Ascending aorta (tissue), 2 donors: ENCODE measurements at places on chromosomes 12 and 14.

- no peaks in the 10 kb centered on the region for H3K4me1 ChIP-seq
- no peaks in the 10 kb centered on the region for H3K27me3 ChIP-seq
- DNase-seq = no peak
- H3K4me3 ChIP-seq = no peak overlapping the region
- H3K36me3 ChIP-seq = no peaks in the 10 kb centered on the region
- no peak overlapping the region for H3K27ac ChIP-seq
Measured at GRCh38 chr12:26528943-26529342, 304.1 kb downstream of the ITPR2 start.

- DNase-seq = no peak
- H3K27ac ChIP-seq = no peak overlapping the region
- H3K4me3 ChIP-seq = no peak overlapping the region
- no peaks in the 10 kb centered on the region for H3K36me3 ChIP-seq
Measured at GRCh38 chr12:30384976-30385375, 310.7 kb downstream of the IPO8 start.

GRCh38 chr14:80944861-80945617 is 3.5 kb upstream of the CEP128 start:
- no peak overlapping the region for H3K4me3 ChIP-seq
- H3K27ac ChIP-seq = no peak overlapping the region
- H3K36me3 ChIP-seq = no peaks in the 10 kb centered on the region

DNA sequence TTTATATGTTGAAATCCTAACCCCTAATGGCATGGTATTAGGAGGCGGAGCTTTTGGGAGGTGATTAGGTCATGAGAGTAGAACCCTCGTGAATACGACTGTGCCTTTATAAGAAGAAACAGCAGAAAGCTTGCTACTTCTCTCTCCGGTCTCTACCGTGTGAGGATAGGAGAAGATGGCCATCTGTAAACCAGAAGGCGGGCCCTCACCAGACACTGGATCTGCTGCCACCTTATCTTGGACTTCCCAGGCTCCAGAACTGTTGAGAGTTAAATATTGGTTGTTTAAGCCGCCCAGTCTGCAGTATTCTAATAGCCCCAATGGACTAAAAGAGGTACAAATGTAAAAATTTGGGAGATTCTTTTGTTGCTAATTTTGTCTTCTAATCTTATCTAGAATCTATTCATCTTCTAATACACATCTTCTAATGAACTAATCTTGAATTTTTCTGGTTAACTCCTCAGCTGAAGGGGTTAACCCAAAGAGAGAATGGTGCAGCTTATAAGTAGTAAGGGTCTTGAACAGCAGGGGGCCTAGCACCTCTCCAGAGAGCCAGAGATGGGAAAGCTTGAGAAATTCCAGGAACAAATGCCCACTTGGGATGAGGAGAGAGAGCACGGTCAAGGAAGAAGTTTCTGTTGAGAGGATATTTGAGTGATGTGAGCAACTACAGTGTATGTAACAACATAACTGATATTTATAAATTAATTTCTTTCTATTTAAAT is 264.0 kb upstream of the GRIP1 start:
- H3K27ac ChIP-seq = no peak overlapping the region
- H3K4me3 ChIP-seq = no peak overlapping the region
- no peak for DNase-seq
- no peaks in the 10 kb centered on the region for H3K27me3 ChIP-seq
- H3K36me3 ChIP-seq = no peaks in the 10 kb centered on the region

GRCh38 chr12:57315681-57316080 is 64.7 kb upstream of the STAC3 start:
- H3K4me3 ChIP-seq = no peak overlapping the region
- no peak overlapping the region for H3K27ac ChIP-seq
- DNase-seq = no peak

DNA sequence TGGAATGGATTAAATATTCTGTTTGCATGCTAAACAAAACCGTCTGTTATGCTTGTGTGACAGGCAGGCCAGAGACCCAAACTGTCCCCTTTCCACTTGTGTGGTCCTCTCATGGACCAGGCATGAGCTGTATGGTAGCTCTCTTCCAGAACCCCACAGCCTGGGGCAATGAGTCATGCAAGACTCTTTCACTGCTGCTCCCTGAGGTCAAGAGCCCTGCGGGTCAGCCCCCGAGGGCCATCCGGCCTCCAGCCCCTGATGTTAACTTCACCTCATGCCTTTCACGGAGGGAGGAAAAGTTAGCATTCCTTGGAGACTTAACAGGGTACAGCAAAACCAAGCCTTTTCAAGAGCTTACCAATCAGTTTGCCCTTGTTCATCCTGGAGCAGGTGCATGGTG is 239.1 kb upstream of the DIO3 start:
- no peaks in the 10 kb centered on the region for H3K27me3 ChIP-seq
- no peak overlapping the region for H3K27ac ChIP-seq
- no peak overlapping the region for H3K4me3 ChIP-seq
- DNase-seq = no peak
- no peaks in the 10 kb centered on the region for H3K4me1 ChIP-seq

- peak overlapping the region; percentile 95 for H3K27ac ChIP-seq
- H3K4me1 ChIP-seq = no peaks in the 10 kb centered on the region
- H3K36me3 ChIP-seq = no peaks in the 10 kb centered on the region
- no peak for DNase-seq
- no peaks in the 10 kb centered on the region for H3K27me3 ChIP-seq
- H3K4me3 ChIP-seq = peak overlapping the region; percentile 93
Measured at GRCh38 chr14:87992346-87992717, 650 bp downstream of the GALC start.

GRCh38 chr12:87344699-87345098 is 684.5 kb downstream of the C12orf50 start:
- DNase-seq = no peak
- no peaks in the 10 kb centered on the region for H3K36me3 ChIP-seq
- H3K27me3 ChIP-seq = no peaks in the 10 kb centered on the region
- H3K27ac ChIP-seq = no peak overlapping the region
- H3K4me3 ChIP-seq = no peak overlapping the region

- H3K4me1 ChIP-seq = no peaks in the 10 kb centered on the region
- DNase-seq = no peak
- no peak overlapping the region for H3K4me3 ChIP-seq
- no peaks in the 10 kb centered on the region for H3K27me3 ChIP-seq
- no peaks in the 10 kb centered on the region for H3K36me3 ChIP-seq
Measured at GRCh38 chr12:97502600-97502999, 40.0 kb downstream of the RMST start.

- H3K27ac ChIP-seq = no peak overlapping the region
- H3K4me1 ChIP-seq = no peaks in the 10 kb centered on the region
- no peak for DNase-seq
- H3K4me3 ChIP-seq = no peak overlapping the region
Measured at GRCh38 chr12:89694542-89694941, 14.1 kb downstream of the ATP2B1 start.

DNA sequence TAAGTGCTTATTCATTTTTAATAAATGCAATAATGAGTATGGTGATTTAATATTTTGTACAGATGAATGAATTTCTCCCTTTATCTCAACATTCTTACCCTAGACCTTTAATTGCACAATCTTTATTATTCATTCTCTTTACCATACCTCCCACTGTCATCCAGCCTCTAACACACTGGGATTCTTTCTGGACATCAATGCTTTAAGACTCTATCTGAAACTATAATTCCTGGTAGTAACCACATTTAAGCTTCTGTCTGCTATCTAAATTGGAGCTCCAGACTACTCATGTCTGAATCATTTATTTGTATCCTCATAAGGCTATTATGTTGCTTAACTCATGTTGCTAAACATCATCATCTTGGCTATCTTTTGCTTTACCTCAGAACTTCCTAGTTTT is 270.2 kb downstream of the ALG10B start:
- no peak for DNase-seq
- no peaks in the 10 kb centered on the region for H3K4me1 ChIP-seq
- H3K36me3 ChIP-seq = no peaks in the 10 kb centered on the region
- no peaks in the 10 kb centered on the region for H3K27me3 ChIP-seq
- no peak overlapping the region for H3K27ac ChIP-seq

DNA sequence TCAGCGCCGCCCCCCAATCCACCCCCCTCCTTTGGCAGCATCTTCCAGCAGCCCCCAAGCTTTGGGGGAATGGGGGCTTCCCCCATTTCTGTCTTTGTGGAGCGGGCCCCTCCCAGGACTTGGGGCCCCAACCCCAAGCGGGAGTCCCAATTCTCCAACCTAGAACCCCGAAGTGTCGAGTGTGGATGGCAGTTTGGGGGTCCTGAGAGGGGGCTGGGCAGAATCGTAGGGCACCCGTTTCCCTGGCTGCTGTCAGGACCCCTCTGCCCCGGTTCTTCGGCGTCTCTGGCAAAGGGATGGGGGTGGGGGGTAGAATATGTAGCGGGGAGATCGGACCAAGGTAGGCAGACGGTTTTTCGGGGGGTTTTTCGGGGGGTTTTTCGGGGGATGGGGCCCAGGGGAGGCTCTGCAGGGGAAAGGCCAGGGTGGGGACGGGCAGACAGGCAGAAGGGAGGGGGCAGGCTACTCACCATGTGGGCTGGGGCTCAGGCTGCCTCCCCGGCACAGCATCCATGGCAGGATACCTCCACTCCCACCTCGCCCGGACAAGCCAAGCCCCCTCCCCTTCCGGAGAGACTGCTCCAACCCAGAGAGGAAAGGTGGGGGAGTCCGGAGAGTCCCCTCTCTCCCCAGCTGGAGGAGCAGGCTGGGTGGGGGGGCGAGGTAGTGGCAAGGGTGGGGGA is 739 bp downstream of the JPH4 start:
- DNase-seq = no peak
- no peaks in the 10 kb centered on the region for H3K36me3 ChIP-seq
- H3K4me3 ChIP-seq = no peak overlapping the region

- no peaks in the 10 kb centered on the region for H3K36me3 ChIP-seq
- peaks cover 20% of the 10 kb centered on the region for H3K4me1 ChIP-seq
- no peak overlapping the region for H3K4me3 ChIP-seq
- H3K27ac ChIP-seq = no peak overlapping the region
- H3K27me3 ChIP-seq = no peaks in the 10 kb centered on the region
Measured at GRCh38 chr14:72788255-72788654, 105.6 kb downstream of the DPF3 start.

- DNase-seq = no peak
- H3K27me3 ChIP-seq = no peaks in the 10 kb centered on the region
- H3K4me3 ChIP-seq = no peak overlapping the region
- no peak overlapping the region for H3K27ac ChIP-seq
- H3K36me3 ChIP-seq = no peaks in the 10 kb centered on the region
- H3K4me1 ChIP-seq = peaks cover 31% of the 10 kb centered on the region
Measured at GRCh38 chr12:2124466-2125023, 71.8 kb downstream of the CACNA1C start.

- no peaks in the 10 kb centered on the region for H3K27me3 ChIP-seq
- peak overlapping the region; percentile 94 for H3K4me3 ChIP-seq
Measured at GRCh38 chr12:92140896-92141536, 4.6 kb downstream of the BTG1 start.

DNA sequence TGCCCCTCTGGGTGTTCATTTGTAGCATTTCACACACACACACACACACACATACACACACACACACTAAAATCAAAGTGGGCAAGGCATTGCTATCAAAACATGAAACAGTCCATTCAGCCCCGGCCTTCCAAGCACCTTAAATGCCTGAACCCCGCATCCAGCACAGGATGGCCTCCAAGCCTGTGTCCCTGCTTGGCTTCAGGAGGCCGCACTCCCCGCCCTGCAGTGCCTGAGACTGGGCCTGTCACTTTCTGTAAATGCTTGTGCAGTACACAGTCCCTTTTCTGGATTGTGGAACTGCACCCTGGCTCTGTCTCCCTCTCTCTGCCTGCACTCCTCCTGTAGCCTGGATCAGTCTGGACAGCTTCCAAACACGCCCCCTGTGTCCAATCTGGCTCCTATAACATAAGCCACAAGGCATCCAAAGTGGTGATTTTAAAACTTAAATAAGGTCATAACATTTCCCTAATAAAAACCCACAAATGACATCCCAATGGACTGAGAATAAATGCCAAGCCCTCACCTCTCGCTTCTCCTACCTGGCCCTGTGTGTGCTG is 972.2 kb upstream of the TMEM132C start:
- H3K27me3 ChIP-seq = no peaks in the 10 kb centered on the region
- no peaks in the 10 kb centered on the region for H3K4me1 ChIP-seq
- H3K27ac ChIP-seq = no peak overlapping the region
- H3K36me3 ChIP-seq = no peaks in the 10 kb centered on the region

DNA sequence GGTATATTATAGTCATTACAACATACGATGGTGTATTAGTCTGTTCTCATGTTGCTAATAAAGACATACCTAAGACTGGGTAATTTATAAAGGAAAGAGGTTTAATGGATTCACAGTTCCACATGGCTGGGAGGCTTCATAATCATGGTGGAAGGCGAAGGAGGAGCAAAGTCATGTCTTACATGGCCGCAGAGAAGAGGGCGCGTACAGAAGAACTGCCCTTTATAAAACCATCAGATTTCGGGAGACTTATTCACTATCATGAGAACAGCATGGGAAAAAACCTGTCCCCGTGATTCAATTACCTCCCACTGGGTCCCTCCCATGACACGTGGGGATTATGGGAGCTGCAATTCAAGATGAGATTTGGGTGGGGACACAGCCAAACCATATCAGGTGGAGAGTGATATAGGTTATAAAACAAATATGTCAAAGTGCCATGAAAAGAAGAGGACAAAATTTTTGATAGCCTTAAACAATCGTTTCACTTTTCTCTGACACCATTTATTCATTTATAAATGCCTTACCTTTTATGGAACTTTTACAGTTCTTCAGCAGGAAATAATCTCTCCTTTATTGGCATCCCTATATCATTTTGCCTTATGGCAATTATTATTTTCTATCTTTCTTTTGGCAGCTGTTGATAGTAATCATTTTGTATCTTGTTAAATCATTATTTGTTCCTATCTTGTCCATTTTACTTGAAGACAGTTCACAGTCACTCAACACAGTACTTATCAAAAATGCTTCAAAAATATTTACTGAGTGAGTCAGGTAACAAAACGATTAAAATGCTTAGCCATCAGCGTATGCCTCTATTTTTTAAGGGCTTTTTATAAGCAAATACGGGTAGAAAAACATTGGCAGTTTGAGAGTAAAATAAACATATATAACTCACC is 196.0 kb downstream of the RAD51B start:
- no peaks in the 10 kb centered on the region for H3K36me3 ChIP-seq
- H3K27ac ChIP-seq = no peak overlapping the region
- peaks cover 3% of the 10 kb centered on the region for H3K4me1 ChIP-seq
- DNase-seq = no peak

DNA sequence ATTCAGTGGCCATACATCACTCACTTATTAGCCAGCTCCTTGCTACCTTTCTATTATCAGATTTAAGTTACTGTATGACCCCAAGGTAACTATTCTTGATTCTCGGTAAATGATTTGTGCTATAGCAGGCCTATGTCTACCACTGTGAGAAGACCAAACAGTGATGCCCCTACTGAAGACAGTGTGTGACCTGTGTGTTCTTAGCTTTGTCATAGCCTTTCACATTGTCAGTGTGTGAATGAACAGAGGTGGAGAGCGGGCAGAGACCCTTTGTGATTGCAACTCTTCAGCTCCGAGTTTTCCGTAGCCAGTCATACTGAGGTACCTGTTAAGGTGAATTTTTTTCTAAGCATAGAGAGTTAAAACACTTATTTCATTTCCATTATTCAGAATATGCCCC is 294.0 kb downstream of the LRFN5 start:
- no peaks in the 10 kb centered on the region for H3K27me3 ChIP-seq
- H3K36me3 ChIP-seq = no peaks in the 10 kb centered on the region
- no peak overlapping the region for H3K4me3 ChIP-seq
- no peak overlapping the region for H3K27ac ChIP-seq
- no peaks in the 10 kb centered on the region for H3K4me1 ChIP-seq
- no peak for DNase-seq

GRCh38 chr12:93380480-93381121 is 2.9 kb downstream of the NUDT4 start:
- peaks cover 5% of the 10 kb centered on the region for H3K4me1 ChIP-seq
- H3K27me3 ChIP-seq = no peaks in the 10 kb centered on the region
- no peak for DNase-seq
- H3K27ac ChIP-seq = peak overlapping the region; percentile 96
- H3K4me3 ChIP-seq = peak overlapping the region; percentile 56
- H3K36me3 ChIP-seq = no peaks in the 10 kb centered on the region
